ENCODE measurements at places on chromosomes 4 and X.
A peak's percentile ranks its signal among the peaks of the same experiment; 100 is the strongest.

DNA sequence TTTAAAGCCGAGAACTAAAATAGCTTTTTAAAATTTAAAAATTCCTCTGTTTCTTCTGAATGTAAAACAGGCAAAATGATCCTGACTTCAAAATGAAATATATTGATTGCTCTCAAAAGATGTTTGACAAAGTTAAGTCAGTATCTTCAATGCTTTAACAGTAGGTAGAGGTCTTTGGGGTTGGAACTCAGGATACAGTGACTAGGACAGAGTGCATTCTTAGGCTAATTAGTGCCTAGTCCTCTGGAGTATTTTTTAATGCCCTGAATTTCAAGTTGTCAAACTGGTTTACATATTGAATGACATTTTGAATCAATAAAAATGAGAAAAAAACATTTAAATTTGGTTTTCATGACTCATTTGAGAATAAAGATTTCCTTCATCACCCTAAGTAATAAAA, 877.3 kb downstream of the ADGRL3 start:
- no peak for DNase-seq

DNA sequence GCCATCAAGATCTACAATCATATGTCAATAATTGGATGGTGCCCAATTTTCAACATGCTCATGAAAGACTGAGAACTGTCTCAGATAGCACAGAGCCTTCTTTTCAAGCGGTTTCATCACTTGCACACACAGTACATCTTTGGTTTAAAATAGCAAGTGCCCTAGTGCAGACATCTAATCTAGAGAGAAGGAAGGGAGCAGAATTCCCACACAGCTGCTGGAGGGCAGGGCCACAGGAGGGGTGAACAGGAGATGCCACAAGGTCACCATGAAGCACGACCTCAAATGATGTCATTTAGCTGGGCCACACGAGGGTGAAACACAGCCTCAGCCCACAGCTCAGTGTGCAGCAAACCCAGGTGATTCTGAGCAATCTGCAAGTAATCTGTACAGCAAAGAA, 24.3 kb downstream of the LEF1 start:
- DNase-seq = no peak

GRCh38 chrX:31063114-31063513, 8.7 kb downstream of the FTHL17 start:
- DNase-seq = no peak

DNA sequence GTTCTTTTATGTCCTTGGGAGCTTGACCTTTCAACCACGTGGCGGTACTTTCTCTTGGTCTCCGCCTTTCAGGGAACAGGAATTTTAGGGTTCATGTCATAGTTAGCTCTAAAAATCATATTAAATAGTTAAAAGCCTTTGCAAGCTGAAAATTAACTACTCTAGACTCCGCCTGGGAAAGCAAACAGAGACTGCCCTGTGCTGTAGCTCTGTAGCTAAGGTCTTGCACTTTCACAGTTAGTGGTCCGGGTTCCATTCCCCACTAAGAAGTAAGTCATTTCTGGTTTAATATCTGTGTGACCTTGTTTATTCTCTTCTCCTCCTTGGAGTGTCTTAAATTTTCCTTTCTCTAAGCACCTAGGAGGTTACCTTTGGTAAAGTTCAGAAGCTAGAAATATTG, 118.2 kb downstream of the PHF8 start:
- DNase-seq = no peak

DNA sequence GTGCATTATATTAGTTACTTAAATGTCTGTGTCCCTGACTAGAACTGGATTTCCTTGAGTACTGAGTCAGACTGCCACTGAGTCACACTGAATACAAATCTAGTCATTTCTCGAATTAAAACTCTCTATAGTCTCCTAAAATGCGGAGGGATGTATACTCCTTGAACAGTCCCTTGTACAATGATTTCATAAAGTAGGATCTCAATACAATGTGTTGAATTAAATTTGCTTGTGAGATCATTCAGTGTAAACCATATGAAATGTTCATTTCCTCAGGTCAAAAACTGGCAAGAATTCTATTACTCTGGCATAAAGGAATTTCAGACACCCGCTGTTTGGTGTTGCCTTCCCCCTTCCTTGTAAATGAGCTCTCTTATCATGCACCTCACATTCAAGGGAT, 17.5 kb upstream of the FAM241A start:
- DNase-seq = peak; percentile 69

- no peak for DNase-seq
Observed at GRCh38 chrX:79452881-79453280, 85.7 kb upstream of the ITM2A start.

DNA sequence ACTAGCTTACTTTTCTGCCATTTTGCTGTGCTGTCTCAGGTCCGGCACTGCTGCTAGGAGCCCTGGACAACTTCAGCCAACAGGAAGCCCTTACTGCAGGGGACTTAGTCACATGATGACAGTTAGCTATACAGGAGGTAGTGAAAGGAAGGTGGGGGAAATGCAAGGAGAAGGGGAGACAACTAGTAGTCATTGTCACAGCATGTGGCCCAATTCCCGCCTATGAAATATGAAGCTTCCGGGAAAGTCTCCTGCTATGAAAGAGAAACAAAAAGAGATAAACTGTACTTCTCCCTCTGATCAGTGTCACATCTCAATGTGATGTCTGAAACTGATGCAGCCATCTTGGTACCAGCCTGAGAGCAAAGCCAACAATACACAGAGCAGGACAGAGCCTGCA, 71.6 kb downstream of the AMELX start:
- DNase-seq = no peak

GRCh38 chr4:41509451-41509866, 28.5 kb upstream of the LIMCH1 start:
- peak; percentile 28 for DNase-seq

DNA sequence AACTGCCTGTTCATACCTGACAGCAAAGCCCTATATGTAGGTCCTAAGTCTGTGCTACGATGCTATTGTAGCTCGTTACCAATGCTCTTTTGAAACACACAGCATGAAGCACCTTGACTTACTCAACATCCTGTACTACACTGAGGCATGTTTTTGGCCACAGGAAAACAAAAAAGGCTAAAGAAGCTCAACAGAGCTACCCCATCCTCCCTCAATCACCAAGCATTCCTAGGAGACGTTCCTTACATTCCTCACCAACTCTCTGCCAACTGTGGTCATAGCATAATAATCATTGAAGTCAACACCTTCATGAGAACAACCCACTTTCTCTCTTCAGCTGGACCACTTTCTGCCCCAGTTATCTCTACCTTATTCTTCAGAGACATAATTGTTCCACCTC, 73.7 kb upstream of the SLC25A43 start:
- DNase-seq = peak; percentile 9

GRCh38 chrX:123339221-123339905, 155.3 kb downstream of the GRIA3 start:
- DNase-seq = peak; percentile 58

- no peak for DNase-seq
Observed at GRCh38 chr4:2818351-2818939, 25.2 kb upstream of the ADD1 start.

DNA sequence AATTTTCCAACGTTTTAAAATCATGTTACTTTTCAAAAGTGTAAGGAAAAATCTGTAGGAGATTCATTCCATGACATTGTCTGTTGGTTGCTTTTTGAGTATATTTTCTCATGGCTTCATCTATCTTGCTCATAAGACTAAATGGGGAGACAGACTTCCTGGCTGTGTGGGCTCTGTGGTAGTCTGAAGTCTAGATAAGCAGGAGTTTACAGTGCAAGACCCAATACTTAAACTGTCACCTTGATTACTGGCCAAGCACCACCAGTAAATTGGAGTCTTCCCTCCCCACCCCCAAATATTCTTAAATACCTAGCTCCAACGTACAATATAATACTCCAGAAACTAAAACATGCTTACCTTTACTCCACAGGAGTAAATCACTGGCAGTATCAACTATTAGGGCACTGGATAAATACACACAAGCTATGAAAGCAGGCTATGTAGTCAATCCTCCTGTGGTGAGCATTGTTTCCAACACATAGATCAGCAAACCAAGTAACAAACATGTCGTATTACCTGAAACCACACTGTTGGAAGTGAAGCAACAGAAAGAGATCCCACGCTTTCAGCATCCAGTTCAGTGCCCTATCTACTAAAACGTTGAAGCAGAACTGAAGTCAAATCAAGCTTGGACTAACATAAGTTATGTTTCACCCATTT, 6.2 kb downstream of the HNRNPD start:
- no peak for DNase-seq

DNA sequence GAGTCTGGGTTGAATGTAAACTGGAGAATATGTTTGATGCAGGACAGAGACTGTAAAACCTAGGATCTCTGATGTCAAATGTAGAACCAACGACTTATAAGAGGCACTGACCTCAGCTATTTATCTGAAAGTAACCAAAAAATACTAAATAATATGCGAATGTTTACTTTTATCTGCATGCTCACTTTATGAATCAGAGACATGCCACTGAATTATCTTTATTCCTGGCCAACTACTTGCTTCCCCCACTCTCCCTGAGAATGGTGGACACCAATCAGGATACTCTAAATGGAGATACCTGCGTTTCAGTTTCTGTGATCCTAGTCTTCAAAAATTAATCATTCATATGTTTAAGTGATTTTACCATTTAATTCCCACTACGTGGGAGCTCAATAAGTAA, 1038.4 kb upstream of the PABPC4L start:
- DNase-seq = peak; percentile 15

- no peak for DNase-seq
Observed at GRCh38 chr4:142243255-142243654, 602.8 kb downstream of the INPP4B start.

DNA sequence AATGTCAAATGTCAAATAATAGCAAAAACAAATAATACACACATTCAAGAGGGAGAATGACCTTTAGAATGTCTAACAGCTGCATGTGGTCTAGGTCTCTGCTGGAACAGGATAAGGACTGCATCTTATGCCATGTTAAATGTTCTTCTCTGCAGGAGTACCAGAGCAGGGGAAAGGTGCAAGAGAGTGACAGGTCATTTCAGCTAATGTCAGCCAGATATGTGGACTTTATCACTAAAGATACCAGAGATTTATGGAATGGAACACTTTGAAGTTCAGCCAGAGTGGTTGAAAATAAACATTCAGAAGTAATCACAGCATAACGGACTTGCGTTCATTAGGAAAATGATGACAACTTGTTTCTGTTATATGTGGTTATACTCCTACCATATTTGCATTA, 24.3 kb downstream of the GRID2 start:
- DNase-seq = no peak

DNA sequence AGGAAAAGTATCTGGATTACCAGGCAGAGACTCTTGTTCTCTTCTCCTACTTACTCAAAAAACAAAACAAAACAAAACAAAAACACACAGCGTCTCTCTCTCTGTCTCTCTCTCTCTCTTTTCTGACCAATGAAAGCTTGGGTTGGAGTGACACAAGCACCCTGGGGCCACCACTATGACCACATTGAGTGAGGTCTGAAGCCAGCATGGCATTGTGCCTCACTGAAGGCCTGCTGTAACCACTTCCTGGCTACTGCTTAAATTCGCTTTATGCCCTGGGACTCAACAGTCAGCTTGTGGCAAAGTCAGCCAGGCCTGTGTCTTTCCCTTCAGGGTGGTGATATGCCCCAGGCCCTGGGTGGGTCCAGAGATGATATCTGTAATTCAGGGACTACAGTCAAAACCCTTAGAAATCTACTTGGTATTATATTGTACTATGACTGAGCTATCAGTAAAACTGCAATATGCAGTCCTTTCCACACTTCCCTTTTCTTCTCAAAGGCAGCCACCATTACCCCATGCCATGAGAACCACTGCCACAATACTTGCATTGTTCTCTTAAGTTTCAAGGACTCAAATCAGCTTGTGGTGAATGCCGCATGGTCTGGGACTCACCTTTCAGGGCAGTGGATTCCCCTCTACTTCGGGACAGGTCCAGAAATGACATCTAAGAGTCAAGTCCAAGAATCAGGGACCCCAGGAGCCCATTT, 606.8 kb upstream of the KLHL4 start:
- DNase-seq = no peak

DNA sequence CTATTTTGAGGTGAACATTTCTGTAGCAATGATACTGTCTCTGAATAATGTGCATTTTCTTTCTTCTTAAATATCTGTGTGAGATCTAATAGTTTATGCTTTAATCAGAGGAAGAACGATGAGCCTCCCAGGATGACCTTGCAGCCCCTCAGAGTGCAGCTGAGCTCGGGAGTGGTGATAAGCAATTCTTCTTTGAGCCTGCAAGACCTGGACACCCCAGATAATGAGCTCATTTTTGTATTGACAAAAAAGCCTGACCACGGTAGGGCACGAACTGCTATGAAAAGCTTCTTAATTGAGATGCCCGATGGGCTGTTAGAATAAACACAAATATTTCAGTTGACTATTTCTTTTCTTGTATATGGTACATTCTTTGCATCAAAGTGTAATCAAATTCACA, 105.0 kb upstream of the ANXA3 start:
- DNase-seq = no peak

- no peak for DNase-seq
Observed at GRCh38 chrX:130093271-130093670, 17.0 kb downstream of the ELF4 start.

- DNase-seq = no peak
Observed at GRCh38 chr4:94407846-94408245, 43.9 kb upstream of the PDLIM5 start.

DNA sequence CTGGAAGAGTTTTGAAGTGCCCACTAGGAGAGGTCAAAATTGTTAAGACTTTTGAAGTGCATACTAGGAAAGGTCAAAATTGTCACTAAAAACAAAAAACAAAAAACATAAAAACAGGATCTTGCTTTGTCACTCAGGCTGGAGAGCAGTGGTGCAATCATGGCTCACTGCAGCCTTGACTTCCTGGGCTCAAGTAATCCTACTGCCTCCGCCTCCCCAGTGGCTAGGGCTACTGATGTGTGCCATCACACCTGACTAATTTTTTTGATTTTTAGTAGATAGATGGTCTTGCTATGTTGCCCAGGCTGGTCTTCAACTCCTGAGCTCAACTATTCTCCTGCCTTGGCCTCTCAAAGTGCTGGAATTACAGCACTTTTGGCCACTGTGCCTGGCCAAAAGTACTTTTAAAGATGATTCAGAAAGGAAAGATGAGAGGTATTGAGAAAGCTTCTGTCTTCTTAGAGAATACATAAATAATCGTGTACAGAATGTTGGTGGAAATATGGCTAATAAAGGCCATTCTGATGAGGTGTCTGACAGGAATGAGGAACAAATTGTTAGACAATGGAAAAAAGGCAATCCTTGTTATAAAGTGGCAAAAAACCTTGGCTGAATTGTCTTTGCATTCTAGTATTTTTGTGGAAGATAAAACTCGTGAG, 43.3 kb upstream of the STX18 start:
- peak; percentile 81 for DNase-seq

Data from EL (cell line).